ENCODE measurements at places on chromosomes 12 and 14.
A peak's percentile ranks its signal among the peaks of the same experiment; 100 is the strongest.

- no peak for DNase-seq
These were observed 103.0 kb downstream of the PTGER2 start for GRCh38 chr14:52417139-52417538.

GRCh38 chr12:48618541-48618940 lies 48.7 kb upstream of the LALBA start:
- DNase-seq, result no peak

DNA sequence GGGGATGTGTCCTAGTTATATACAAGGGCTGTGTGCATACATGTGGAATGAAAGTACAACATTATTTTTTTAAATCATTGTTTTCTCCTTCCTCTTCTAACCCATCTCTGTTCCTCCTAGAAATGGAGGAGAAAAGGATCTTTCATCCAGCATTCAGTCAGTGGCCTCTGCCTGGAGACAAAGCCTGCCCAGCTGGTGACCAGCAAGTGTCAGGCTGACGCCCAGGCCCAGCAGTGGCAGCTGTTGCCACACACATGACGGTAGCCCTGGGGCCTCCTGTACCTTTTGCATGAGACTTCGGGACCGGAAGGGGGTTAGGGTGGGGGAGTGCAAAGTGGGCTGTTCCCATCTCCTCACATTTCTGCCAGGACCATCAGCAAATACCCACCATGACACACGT lies 46.2 kb downstream of the ERH start:
- DNase-seq, result no peak

- DNase-seq, result no peak
These were observed 6.4 kb upstream of the ZNF385A start for GRCh38 chr12:54390668-54391551.

DNA sequence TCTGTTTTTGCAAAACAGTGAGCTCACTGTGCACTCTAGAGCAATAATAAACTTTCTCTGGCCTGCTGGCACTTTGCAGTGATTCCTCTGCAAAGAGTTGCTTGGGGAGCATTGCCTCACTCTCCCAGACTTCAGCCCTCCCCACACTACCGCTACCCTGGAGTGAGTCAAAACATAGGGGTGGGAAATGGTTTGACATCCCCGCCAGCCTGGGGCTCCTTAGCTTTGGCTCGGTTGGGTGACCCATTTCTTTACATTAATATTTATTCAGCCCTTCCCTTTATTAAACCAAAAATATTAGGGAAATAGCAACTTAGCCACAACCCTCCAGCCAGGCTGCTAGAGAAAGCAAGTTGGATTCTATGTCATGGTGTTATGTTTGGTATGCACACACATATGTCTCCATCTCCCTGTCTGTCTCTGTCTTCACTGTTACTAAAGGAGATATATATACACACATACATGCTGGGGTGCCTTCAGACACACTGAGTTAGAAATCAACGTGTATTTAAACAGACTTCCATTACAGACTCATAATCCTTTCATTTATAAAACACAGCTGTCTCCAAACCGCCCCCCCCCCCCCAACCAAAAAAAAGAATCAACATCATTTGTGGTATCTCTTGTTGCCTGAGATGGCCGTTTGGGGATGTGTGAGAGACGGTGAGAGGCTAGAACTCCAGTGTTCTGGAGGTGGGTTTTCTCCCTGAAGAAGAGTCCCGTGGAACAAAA lies 3.4 kb upstream of the IRF2BPL start:
- DNase-seq, result no peak

DNA sequence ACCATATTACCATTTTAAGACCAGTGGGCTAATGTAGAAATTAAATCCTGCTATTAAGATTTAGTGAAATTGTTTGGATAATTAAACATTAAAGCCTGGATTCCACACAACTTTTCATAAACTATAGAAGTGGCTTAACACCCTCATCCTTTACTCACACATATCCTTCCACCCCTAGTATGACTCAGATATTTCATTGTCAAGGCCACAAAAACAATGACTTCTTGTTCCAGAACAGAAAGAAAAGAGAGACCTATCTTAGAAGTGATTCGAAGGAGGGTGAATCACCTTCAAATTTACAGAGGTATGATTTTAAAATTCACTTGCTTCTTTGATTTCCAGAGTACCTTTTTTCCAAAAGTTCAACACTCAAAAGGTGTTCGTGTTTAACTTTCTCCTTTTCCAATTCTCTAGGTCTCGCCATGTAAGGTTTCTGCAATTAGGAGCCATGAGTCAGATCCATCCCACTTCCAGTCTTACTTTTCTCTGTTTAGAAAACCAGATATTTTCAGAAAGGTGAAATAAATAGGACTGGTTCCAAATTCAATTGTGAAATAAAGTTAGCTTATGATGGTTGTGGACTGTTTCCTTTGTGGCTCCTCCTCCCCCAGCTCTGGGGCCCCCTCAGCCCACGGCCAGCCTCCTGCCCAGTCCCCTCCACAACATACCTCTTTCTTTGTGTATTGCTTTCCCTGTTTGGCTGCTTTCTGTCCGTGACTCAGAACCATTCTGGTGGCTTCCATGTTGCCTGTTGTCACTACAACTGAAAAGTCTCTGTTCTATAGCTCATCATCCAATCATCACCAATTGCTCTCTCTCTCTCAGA lies 24.6 kb upstream of the MGP start:
- DNase-seq, result no peak

- DNase-seq, result no peak
These were observed 131.8 kb upstream of the C14orf180 start for GRCh38 chr14:104447750-104448149.

- no peak for DNase-seq
These were observed 9.5 kb upstream of the NR4A1 start for GRCh38 chr12:52041695-52042123.

DNA sequence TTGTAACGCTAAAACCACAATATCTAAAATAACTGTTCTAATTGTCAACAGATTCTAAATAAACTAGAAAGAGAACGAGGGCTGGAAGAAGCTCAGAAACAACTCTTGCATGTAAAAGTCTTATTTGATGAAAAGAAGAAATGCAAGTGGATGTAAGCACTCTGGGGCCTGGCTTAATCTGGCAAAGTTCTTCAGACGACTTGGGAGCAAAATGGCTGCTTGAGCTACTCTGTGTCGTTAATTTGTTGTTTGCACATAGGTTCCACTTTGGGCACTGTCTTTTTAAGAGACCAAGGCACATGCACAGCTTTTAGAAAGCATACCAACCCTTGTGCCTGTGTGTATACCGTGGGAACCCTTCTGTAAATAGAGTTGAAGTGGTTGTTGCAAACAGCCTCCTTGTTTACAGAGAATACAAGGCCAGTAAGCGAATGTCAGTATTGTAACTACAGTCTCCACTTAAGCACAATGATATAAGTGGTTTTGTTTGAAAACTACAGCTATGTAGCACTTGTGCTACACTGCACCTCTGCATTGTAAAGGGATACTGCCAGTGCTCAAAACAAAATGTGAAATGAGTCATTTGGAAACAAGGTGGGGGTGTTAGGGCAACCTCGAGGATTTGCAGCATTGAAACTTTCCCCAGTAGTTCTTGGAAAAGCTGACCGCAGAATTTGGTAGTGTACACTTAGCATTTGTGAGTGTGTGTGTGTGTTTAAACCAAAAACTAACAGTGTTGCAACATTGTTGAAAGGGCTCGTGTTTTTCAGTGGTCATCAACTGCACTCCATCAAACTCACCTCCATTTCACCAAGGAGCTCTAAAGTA lies 154.3 kb downstream of the CEP83 start:
- DNase-seq, result no peak

DNA sequence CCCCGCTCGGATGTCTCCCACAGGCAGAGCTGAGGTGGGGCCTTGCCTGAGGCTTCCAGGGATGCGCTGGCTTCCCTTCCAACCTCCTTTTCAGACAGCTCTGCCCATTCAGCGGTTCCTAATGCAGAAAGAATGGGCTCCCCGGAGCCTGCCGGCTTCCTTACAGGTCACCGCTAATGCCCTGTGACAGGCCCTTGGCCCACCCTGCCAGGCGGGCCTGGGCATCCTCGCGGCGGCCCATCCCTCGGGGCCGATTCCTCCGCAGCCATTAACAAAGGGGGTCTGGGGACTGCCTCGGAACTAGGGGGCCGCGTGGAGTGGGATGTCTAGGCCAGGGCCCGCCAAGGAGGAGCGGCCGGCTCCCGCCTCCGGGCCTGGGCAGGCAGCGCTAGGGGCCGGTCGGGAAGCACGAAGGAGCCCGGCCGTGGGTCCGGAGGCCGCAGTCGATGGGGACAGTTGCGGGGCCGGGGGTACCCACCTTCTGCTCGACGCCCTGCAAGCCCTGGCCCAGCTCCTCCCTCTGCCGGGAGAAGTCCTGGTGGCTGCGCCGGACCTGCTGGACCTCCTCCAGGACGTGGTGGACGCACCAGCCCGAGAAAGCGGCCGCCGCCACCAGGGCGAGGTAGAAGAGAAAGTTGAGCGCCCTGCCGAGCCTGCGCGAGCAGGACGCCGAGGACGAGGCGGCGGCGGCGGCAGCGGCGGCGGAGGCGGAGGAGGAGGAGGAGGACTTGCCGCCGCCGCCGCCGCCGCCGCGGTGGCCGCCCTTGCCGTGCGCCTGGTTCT lies 738 bp downstream of the CKAP4 start:
- DNase-seq, result no peak

GRCh38 chr12:131241517-131241916 lies 287.8 kb downstream of the ADGRD1 start:
- no peak for DNase-seq

- no peak for DNase-seq
These were observed 50.7 kb downstream of the TSPAN9 start for GRCh38 chr12:3127832-3128231.

DNA sequence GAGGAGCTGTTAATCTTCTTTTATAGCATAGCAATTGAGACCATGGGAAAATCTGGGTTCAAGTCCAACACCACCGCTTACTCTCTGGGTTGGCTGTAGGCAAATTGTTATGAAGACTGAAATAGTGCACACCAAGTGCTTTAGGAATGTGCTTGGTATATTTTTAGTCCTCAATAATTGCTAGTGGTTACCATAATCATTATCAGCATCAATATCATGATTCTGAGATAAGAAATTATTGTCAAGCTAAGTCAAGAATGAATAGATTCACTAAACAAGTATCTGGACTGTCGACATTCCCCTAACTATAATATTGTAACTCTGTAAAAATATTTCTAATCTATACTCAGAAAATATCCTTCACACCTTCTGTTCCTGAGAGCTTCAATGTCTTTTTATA lies 48.5 kb downstream of the ANO4 start:
- no peak for DNase-seq

DNA sequence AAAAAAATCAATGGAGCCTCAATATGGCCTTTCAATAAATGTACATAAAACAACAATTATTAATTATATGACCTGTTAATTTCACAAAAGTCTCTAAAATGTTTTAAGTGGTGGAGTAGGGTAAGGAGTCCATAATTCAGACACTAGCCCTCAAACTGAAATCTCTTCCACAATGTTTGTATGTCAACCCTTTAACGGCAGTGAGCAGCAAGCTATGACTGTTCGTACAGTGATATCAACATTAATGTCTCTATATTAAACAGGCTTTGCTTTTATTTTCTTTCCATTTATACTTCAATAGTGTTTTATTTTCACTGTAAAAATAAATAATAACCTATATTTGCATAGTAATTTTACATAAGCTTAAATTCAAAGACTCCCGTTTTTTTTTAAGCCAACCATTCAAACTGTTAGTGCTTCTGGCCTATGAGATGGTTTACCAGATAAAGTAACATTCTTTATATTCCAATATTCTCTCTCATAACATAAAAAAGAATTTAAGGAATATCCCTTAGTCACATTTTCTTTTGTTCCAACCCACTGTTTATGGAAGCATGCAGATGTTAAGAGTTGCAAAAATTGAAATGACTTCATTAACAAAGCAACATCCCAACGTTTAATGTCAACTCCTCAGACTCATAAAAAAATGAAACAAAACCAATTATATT lies 2.3 kb downstream of the CDK17 start:
- no peak for DNase-seq

DNA sequence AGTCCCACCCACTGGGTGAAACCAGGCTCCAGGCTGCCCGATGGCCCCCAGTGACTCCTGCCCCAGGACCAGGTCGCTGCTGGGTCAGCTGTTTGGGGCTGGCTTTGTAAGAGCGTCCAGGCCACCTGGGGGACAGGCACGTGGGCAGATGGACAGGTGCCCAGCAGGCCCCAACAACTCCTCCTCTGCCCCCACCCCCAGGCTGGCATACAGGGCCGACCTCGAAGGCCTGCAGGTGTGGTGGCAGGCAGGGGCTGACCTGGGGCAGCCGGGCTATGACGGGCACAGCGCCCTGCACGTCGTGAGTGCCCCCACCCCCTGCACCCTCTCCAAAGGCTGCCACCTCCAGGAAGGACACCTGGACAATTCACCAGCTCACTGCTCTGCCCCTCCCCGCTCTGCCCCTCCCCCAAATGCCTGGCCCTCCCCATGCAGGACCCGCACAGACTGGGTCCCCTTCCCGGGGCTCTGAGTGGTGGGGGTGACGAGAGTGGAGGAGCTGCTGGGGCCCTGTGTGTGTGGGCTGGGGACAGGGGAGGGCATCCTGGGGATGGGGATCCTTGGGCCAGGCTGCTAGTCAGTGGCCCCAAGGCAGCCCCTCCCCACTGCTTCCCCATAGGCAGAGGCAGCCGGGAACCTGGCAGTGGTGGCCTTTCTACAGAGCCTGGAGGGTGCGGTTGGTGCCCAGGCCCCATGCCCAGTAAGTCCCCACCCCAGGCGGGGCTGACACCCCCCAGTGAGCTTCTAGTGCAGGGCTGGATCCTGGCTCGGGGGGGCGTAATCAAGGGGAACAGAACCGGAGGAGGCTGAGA lies 26.0 kb downstream of the ASPG start:
- no peak for DNase-seq

- DNase-seq, result no peak
These were observed 50.4 kb upstream of the DDX11 start for GRCh38 chr12:31023271-31023724.

GRCh38 chr14:53380052-53380866 lies 227.1 kb upstream of the DDHD1 start:
- DNase-seq, result no peak

GRCh38 chr12:130752692-130753230 lies 36.7 kb upstream of the RIMBP2 start:
- no peak for DNase-seq

GRCh38 chr12:121917950-121918678 lies at the start of gene CFAP251:
Gene CFAP251, plus strand, starts transcription at chr12:121918592. Its CDS starts 2,714 bp downstream, at chr12:121921306.
- DNase-seq, result peak; percentile 21

DNA sequence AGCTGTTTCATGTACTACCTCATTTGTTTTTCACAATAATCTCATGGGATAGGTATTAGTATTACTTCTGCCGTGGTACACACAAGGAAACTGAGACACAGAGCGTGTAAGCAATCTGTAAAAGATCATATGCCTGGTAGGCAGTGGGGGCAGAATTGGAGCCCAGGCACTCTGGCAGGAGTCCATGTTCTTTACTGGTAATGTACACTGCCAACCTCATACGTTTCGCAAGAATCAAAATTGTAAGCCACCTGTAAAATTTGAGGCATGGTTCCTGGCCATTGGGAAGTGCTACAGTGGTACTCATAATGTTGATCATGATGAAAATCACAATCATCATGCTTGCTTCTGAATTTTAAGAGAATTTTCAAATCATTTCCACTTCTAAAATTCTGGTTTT lies 40.7 kb downstream of the TMTC1 start:
- no peak for DNase-seq
